ENCODE measurements at places on chromosomes 2 and 18.

GRCh38 chr2:120831086-120831485 lies 95.4 kb downstream of the GLI2 start:
- DNase-seq: no peak

DNA sequence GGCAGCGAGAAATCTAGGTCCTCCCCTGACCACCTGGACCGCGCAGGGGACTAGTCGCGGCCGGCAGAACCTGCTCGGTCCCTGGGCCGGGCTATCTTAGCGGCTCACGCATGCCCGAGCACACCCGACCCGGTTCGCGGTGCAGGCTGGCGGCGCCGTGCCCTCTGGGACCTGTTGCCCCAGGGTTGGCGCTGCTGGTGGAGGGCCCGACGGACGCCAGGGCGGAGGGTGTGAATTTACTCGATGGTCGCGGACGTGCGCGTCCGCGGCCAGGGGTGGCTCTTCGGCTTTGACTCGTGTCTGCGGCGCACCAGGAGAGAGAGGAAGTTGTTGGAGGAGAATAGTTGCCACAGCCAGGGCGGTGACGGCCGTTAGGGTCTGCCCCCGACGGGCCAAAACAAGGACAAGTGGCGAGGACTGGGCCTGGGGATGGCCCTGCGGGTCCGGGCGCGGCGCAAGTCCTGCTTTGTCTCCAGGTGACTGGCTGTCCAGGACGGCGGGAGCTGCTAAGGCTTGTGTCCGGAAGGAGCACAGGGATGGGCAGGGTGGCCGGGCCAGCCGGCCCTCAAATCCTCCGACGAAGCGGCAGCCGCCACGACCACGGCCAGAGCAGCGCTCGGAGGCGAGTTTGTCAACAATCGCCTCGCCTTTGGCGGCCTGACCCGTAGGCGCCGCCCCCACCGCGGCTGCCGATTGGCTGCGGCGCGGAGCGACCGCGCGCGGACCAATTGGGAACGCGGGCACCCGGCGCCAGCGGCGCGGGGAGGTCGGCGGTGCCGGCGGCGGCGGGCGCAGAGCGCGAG lies 1.3 kb downstream of the BCL2L11 start:
- DNase-seq: peak; percentile 67

DNA sequence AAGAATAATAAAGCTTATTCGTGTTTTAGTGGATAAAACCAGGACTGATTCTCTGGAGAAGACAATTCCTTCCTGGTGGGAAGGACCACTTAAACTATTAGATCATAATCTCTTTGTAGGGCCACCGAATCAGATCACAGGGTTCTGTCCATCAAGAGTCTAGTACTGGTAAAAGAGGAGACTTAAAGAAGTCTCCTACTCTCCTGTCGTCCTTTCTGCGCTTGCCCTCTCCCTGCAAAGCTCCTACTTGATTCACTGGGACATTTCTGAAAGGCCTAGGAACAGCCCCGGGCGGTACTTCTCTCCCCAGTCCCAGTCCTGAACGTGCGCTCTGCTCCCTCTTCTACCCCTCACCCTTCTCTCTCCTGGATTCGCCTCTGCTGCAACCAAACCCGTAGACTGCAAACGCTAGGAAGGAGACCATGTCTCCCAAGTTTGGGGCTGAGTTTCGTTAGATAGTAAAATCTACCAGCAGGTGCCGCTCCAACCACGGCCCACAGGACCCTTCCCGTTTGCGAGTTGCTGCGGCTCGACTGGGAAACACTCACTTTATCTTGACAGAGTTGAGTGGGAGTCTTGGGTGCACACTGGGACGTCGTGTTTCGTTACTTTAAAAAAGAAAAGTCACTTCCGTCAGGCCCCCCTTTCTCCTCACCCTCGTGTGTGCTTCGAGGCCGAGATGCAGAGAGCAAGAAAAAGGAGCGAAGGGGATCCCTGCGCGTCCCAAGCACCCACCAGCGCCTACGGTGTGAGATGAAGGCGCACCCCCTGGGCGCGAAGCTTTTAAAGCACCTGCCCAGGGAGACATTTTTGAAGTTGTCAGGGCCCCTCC lies 923 bp downstream of the FIGLA start:
- DNase-seq: peak; percentile 12

DNA sequence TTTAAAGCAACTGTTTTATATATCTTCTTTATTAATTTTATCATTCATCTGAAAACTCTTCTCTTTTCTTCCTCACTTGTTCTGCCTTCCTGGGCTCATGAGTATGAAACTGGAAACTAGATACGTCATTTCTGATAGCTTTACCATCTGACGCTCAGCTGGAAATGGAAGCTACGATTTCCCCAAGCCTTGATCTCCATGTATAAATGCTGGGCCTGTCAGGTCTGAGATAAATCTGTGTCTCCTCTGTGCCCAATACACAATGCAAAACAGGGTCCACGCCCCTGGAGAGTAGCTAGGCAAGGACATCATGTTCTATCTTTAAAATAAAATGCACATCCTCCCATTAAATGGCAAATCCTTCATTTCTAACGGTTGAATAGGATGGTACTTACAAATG lies 238.4 kb downstream of the AFF3 start:
- DNase-seq: no peak

- no peak for DNase-seq
Measured at GRCh38 chr2:5412001-5412400, 280.2 kb upstream of the SOX11 start.

DNA sequence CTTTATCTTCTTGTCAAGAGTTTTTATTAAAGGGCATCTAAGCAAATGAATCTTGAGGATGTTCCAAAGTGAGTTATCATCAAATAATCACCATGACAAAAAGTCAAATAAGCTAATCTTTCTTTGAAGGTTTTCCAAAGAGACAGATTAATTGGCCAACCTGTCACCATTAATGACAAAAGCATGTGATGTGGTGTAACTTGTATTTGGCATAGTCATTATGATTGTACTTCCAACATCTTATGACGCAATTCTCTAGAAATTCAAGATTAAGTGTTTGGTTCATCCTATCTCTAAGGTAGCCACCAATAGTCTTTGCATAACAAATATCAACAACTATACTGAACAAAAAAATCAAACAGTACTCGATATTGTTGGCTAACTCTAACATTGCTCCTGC lies 28.6 kb downstream of the RBMS1 start:
- no peak for DNase-seq

Data from stimulated activated naive CD4-positive, alpha-beta T cell treated with Interleukin-2 at 50 U/mL for 16 hours (primary cell).